Mucosa of descending colon (tissue), 3 donors: ENCODE measurements at places on chromosomes 13 and 19. TPM values are rescaled to one million over a fixed set of nuclear protein-coding genes. Genes with fewer than 3 reads are reported as not detected.

DNA sequence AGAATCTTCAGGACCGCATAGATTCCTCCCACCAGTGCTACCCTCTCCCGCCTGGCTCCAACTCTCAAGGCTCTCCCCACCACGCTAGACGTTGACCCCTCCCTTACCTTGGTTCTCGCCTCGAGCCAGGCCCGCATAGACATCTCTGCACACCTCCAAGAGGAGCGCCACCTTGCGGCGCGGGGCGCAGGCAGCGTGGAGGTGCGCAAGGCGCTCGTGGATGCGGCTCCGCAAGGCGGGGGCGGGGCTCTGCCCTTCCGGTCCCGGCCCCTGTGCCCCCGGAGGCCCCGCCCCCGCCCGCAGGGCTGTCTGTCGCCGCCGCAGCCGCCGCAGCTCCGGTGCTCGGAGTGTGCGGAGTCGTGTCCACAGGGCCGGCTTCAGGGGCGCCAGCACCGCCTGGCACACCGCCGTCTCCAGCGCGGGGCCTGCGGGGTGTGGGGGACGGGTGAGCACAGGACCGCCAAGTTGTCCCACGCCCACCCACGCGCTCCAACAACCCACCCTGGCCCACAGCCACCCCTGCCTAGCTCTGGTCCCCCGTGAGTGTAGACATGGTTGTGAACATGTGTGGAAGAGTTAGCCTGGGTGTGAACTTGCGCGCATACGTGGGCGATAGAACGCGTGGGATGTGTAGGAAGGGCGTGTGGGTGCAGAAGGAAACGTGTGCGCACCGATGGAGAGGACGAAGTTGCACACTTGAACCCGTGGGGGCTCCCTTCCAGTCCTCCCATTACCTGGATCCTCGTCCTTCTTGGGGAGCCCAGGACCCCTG lies 8.1 kb downstream of the RINL start:
- peak; percentile 93 for DNase-seq

DNA sequence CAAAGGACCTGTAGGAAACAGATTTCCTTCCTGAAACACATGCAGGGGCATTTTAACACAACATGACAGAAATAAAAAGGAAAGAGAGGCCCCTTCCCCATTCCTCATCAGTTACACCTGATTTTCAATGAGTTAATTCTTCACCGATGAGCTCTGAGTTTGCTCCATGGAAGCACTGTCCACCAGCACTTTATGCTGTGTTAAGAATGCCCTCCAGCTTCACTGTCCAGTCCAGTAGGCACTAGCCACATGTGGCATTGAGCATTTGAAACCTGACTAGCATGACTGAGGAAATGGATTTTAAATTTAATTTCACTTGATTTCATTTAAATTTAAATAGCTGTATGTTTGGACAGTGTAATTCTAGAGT lies 217.2 kb upstream of the SLC10A2 start:
- no peak for DNase-seq

DNA sequence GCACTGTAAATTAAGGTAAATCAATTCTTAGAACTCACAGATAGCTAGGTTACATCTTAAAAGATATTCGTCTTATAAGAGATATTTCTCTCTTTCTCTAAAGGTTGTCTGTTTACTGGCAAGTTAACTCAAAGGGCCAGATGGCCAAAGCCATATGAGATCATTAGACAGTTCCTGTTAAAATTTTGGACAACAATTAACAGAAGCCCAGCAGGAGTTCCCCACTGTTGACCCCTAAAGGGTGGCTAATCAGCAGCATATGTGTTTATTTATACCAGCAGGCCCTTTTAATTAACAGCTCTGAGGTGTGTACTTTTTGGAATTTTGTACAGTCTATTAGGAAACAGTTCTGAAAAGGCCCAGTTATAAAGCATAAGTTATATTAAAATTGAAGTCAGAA lies 245.8 kb downstream of the LIG4 start:
- no peak for DNase-seq

- no peak for DNase-seq
Measured at GRCh38 chr13:78192716-78193115, 274.1 kb upstream of the EDNRB start.

DNA sequence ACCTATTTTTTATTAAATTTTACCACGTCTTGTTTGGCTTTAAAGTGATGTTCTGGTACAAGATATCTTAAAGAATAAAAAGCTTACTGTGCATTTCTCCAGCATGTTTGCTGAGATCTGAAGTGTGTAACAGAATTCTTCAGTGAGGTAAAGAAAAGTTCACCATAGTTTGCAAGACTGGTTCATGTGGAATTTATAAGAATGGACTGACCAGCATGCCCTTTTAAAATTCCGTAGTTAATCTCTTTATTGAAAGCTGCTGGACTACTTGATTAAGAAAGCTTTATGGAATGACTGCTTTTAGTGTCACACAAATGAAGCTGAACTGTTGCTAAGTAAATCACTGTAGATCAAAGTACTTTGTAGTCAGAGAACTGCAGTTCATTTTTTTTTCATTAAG lies 119.2 kb downstream of the GPC6 start:
- DNase-seq = no peak

- DNase-seq = no peak
Measured at GRCh38 chr13:73258406-73258805, 199.6 kb downstream of the KLF5 start.

DNA sequence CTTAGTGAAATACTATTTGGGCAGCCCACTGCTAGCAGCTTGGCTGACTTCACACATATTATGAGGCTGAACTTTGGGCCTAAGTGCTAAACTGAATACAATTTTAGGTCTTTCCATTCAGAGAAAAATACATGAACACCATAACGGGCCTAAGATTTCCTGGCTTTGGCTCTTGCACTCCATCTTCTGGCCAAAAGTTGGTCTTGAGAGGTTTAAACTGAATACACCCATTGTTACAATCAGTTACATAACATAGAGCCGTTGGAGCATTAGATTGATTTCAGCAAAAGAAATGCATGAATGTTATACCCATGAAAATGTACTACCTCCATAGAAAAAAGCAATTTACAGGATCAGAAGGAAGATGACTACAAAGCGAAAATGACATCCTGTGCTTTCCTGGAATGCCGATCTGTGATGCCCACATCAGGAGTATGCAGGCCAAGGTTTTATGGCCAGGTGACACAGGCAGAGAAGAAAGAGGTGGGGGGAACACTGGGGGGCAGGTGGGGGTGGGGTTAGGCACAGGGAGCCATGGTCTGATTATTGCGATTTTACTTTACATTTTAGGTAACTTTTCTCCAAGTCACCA lies 11.1 kb upstream of the SHISA2 start:
- DNase-seq = no peak

DNA sequence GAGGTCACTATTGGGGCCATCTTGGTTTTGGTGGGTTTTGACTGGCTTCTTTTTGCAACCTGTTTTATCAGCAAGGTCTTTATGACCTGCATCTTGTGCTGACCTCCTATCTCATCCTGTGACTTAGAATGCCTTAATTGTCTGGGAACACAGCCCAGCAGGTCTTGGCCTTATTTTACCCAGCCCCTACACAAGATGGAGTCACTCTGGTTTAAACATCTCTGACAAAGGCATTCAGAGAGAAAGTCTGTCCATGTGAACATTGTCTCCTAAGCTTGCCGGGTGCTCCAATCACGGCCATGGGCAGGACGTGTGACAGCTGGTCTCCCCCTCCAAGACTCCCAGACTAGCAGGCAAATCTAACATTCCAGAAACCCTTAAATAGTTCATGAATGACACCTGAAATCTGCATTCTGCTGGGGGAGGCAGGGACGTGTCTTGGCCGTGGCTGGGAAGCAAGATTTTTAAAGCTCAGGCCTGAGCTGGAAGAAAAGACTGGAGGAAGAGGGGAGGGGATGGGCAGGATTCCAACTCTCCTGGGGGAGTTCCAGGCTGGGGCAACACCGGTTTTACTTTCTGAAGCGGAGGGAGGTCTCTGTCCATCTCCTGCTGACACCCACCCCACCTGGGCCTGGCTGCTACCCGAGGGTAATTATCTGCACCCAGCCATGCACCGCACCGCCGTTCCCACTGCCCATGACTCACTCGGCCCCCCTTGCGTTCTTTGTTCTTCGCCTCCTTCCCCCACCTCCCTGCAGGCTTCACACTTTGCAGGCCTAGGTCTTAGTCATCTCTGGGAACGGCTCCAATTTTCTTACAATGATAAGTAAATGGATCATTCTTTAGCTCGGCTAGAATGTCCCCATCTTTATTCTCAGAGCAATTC lies 11.6 kb upstream of the OR1M1 start:
- DNase-seq = peak; percentile 31

- DNase-seq = no peak
Measured at GRCh38 chr13:50463719-50464118, 379.8 kb downstream of the DLEU7 start.

DNA sequence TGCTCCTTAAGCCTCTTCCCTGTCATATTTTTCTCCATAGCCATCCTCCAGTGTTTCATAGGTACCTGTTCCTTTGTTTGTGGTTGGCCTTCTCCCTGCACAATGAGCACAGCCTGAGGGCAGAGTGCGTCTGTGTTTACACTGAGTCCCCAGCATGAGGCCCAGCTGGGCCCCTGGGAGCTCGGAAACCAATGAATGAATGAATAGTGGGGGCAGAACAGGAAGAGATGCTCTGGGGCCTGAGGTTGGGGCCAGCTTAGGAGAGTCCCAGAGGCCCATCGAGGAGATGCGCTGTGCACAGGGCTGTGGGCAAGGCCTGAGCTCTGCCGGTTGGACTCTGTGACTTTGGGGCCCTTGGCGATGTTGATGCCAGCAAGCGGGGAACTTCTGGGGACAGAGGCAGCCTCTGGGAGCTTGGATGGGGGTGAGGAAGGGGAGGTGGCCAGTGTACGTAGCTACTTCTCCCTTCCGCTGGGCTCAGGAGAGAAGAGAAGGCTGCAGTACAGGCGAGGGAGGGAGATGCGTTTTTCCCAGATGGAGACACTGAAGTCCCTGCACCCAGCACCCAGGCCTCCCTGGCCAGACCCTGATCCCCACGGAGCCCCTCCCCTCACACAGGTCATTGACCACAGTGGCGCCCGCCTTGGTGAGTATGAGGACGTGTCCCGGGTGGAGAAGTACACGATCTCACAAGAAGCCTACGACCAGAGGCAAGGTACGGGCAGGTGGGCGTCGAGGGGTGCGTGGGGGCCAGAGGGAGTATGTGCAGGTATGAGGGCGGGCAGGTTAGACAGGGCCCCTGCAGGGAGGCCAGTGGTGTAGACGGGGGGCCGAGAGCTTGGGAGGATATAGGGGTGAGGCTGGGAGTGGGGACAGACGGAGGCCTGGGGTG lies 5.1 kb downstream of the TBCB start:
- no peak for DNase-seq

GRCh38 chr13:67951431-67951830 lies 721.3 kb upstream of the PCDH9 start:
- DNase-seq = no peak

DNA sequence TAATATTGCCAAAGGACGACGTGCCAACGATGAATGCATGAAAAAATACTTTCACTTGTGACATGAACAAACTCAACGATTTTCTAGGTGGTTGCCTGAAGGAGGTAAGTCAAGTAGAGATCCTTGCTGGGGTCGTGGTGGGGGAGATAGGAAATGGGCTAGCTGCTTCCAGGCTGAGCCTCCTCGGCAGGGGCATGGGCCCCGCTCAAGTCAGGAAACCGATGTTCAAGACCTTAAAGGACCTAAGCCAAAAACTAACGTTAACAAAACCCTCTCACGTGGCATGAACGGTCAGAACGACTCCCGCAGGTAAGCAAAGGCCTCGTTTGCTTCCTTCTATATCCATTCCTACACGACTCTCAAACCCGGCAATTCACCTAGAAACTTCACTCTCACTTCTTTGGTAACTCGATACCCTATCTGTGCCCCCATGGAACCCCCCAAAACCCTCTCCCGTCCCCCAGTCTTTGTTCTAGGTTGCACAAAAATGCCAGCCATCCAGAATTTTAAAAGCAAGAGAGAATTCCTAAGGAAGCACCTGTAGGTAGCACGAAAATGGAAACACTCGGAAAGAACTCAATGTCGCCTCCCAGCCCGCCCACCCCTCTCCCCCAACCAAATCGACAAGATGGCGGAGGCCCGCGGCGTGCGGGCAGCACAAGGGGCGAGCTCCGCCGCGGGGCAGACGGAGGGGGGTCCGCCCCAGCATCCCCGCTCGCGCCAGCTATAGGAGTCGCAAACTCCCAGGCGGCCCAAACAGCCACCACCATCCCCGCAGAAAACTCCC lies 13.6 kb downstream of the ACP4 start:
- DNase-seq = no peak

GRCh38 chr13:71055644-71056043 lies 811.4 kb downstream of the DACH1 start:
- no peak for DNase-seq

DNA sequence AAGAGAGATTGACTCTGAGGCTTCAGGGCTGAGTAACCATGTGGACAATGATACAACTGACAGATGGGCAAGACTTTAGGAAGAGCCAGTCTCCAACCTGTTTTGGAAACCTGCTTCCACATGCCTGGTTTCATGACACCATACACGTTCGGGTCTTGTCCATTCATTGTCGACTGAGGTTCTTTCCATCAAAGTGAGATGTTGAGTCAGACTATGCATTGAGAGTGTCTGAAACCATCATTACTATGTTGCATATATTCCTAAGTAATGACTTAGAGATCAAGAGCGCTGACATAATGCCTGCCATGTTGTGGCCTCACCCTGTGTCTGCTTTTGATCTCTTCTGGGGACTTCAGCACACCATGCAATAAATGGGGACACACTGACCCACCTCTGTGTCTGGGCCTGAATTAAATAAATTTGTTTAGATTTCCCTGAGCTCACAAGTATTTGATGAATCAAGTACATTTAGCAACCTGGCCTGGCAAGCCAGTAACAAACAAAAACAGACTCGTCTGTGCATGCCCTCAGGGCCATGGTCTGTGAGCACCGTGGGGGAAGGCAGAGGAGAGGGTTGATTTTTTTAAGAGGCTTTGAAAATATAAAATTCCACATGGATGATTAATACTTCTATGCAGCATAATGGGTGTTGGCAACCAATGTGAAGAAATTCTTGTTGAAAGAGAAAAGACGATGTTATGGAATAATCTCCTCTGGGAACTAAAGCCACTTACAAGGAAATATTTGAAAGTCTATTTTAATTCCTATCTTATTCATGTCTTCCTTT lies 49.9 kb upstream of the UBAC2 start:
- no peak for DNase-seq

- no peak for DNase-seq
Measured at GRCh38 chr19:54299126-54299498, 13.9 kb downstream of the LILRA5 start.

GRCh38 chr19:1383017-1383311 lies 743 bp upstream of the NDUFS7 start:
- no peak for DNase-seq

DNA sequence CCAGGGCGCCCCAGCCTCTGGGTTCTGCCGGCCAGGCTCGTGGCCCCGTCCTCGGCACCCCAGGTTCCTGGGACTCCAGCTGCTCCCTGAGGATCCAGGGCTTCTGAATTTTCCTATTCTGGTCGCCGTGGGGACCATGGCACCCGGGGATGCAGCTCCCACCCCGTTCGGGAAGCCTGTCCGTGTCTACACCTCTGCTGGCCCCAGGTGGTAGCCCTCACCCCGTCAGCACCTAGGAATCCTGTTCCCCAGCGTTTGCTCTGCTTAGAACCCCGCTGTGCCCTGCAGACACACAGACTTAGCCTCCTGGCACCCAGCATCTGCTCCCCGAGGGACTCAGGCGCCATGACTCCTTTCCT lies 960 bp downstream of the PPFIA3 start:
- DNase-seq = no peak

TMPRSS9 gene
- not detected for total RNA-seq

TRPC4 gene
- total RNA-seq = 0.23 TPM

TGFB1 gene
- 21.8 TPM for total RNA-seq

MUC16 gene
- total RNA-seq = not detected

FXYD7 gene
- not detected for total RNA-seq

C19orf73 gene
- 1.8 TPM for total RNA-seq

ZNF543 gene
- total RNA-seq = 3.6 TPM

THSD1 gene
- 1.2 TPM for total RNA-seq

FBXO17 gene
- total RNA-seq = 1.8 TPM

KCNRG gene
- 1.2 TPM for total RNA-seq

LMTK3 gene
- 1.3 TPM for total RNA-seq

FFAR1 gene
- not detected for total RNA-seq
